ENCODE measurements at places on chromosomes 4 and X. TPM values are rescaled to one million over a fixed set of nuclear protein-coding genes. Genes with fewer than 3 reads are reported as not detected.
A peak's percentile ranks its signal among the peaks of the same experiment; 100 is the strongest.

- peak overlapping the region; percentile 76 for H3K4me3 ChIP-seq
- H3K27ac ChIP-seq: peak overlapping the region; percentile 92
- no peaks in the 10 kb centered on the region for H3K27me3 ChIP-seq
- peaks cover 6% of the 10 kb centered on the region for H3K4me1 ChIP-seq
- DNase-seq: no peak
Observed at GRCh38 chr4:121800638-121800960, 524 bp upstream of the EXOSC9 start.

GRCh38 chr4:8939840-8940742, 68.5 kb upstream of the HMX1 start:
- no peaks in the 10 kb centered on the region for H3K4me1 ChIP-seq
- H3K27me3 ChIP-seq: no peaks in the 10 kb centered on the region
- no peak for DNase-seq

- peak; percentile 40 for DNase-seq
- H3K4me1 ChIP-seq: no peaks in the 10 kb centered on the region
- H3K4me3 ChIP-seq: no peak overlapping the region
- H3K27me3 ChIP-seq: no peaks in the 10 kb centered on the region
- no peak overlapping the region for H3K27ac ChIP-seq
Observed at GRCh38 chr4:13881892-13882291, 254.4 kb upstream of the BOD1L1 start.

GRCh38 chr4:123943976-123944375, 547.4 kb downstream of the SPRY1 start:
- no peaks in the 10 kb centered on the region for H3K36me3 ChIP-seq
- DNase-seq: peak; percentile 17
- H3K27ac ChIP-seq: no peak overlapping the region
- H3K4me1 ChIP-seq: no peaks in the 10 kb centered on the region

- peaks cover 19% of the 10 kb centered on the region for H3K4me1 ChIP-seq
- H3K4me3 ChIP-seq: peak within 1 kb of the TSS; percentile 22
- H3K27ac ChIP-seq: no peak within 1 kb of the TSS
- H3K36me3 ChIP-seq: no peaks in the 10 kb centered on the region
- peaks cover 16% of the 10 kb centered on the region for H3K27me3 ChIP-seq
Observed at GRCh38 chr4:8269535-8270417, at the start of gene HTRA3. TSS of gene HTRA3 (plus strand) at chr4:8269754. CDS start at chr4:8269969, 215 bp downstream.

- no peaks in the 10 kb centered on the region for H3K36me3 ChIP-seq
- no peak overlapping the region for H3K27ac ChIP-seq
- DNase-seq: no peak
- H3K4me1 ChIP-seq: no peaks in the 10 kb centered on the region
Observed at GRCh38 chr4:814312-814850, 11.5 kb downstream of the CPLX1 start.

- peak overlapping the region; percentile 70 for H3K4me3 ChIP-seq
- peaks cover 21% of the 10 kb centered on the region for H3K27me3 ChIP-seq
- DNase-seq: peak; percentile 63
- H3K27ac ChIP-seq: no peak overlapping the region
- no peaks in the 10 kb centered on the region for H3K36me3 ChIP-seq
Observed at GRCh38 chr4:121156822-121157769, 7.0 kb downstream of the TNIP3 start.

ARL9 gene
- 0.06 TPM for total RNA-seq

- no peak overlapping the region for H3K27ac ChIP-seq
- DNase-seq: no peak
- H3K36me3 ChIP-seq: no peaks in the 10 kb centered on the region
Observed at GRCh38 chr4:37066159-37066558, 178.4 kb upstream of the NWD2 start.

DNA sequence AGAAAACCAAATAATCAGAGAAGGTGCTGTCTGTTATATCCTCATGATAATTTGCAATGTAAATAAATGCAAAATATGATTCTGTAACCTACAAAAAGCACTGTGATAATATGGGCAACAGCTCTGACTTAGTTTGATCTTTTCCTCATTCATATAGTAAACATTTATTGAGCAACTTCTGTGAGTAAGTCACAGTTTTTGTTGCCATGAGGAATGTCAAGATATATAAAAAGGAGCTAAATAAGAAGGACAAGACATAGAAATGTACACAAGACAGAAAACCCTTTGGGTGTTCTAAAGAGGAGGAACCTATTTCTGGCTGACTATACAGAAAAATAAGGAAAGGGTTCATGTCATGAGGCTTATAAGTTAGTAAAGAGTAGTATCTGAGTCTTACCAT, 44.3 kb downstream of the ARSJ start:
- no peaks in the 10 kb centered on the region for H3K27me3 ChIP-seq
- no peaks in the 10 kb centered on the region for H3K36me3 ChIP-seq
- H3K27ac ChIP-seq: no peak overlapping the region
- no peak for DNase-seq
- H3K4me3 ChIP-seq: no peak overlapping the region

- no peaks in the 10 kb centered on the region for H3K27me3 ChIP-seq
- no peak for DNase-seq
- no peaks in the 10 kb centered on the region for H3K36me3 ChIP-seq
- H3K4me3 ChIP-seq: no peak overlapping the region
Observed at GRCh38 chrX:46257451-46257879, 287.8 kb downstream of the ZNF674 start.

ZNF630 gene
- total RNA-seq: 1.2 TPM

- H3K4me1 ChIP-seq: no peaks in the 10 kb centered on the region
- no peak overlapping the region for H3K27ac ChIP-seq
- no peak for DNase-seq
- no peaks in the 10 kb centered on the region for H3K36me3 ChIP-seq
- no peaks in the 10 kb centered on the region for H3K27me3 ChIP-seq
Observed at GRCh38 chr4:60173103-60173502, 1027.0 kb upstream of the ADGRL3 start.

DNA sequence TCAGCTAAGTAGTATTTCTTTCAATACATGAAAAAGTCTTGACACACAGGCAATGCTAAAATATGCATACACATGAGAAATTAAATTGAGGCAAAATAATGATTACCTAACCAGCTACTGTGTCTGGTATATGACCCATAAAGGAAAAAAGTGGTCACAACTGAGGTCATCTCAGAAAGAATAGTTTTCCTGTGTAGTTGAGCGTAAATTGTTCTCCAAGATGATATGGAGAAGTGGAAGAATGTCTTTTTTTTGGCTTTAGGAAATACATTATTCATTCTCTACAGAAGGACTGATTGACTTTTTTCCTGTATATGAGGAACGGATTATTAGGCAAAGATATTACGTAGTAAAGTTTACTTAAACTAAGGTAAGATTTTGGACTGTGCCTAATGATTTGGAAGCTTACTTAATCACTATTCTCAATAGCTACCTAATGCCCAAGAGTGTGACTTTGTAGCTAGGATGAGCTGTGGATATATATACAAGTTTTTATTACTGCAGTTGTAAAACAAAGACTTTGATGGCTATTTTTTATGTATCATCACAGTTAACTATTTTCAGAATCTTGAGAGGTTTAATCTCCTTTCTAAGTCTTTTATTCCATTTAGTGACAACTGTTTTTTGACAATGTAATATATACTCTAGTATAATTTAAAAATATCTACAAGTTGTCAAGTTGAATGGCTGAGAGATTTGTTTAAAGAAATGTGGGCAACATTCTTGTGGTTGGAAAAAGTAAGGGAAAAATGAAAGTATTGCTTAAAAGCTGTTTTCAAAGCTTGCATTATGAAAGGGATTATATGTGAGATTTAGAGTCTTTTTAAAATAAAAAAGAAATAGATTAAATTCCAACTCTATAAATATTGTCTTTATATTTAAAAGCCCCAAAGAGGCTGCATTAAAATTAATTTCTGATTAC, 100.2 kb downstream of the PDLIM5 start:
- peak overlapping the region; percentile 83 for H3K27ac ChIP-seq
- H3K4me3 ChIP-seq: no peak overlapping the region
- peaks cover 60% of the 10 kb centered on the region for H3K4me1 ChIP-seq
- peak; percentile 74 for DNase-seq
- no peaks in the 10 kb centered on the region for H3K27me3 ChIP-seq

FOXR2 gene
- total RNA-seq: not detected

SHROOM4 gene
- total RNA-seq: 1.8 TPM

CHRDL1 gene
- total RNA-seq: 0.74 TPM

GRCh38 chrX:153510383-153510782, 7.1 kb upstream of the ATP2B3 start:
- no peaks in the 10 kb centered on the region for H3K36me3 ChIP-seq
- peaks cover 2% of the 10 kb centered on the region for H3K27me3 ChIP-seq
- no peak overlapping the region for H3K4me3 ChIP-seq
- H3K27ac ChIP-seq: no peak overlapping the region
- DNase-seq: no peak

KIAA0232 gene
- total RNA-seq: 28.7 TPM

DNA sequence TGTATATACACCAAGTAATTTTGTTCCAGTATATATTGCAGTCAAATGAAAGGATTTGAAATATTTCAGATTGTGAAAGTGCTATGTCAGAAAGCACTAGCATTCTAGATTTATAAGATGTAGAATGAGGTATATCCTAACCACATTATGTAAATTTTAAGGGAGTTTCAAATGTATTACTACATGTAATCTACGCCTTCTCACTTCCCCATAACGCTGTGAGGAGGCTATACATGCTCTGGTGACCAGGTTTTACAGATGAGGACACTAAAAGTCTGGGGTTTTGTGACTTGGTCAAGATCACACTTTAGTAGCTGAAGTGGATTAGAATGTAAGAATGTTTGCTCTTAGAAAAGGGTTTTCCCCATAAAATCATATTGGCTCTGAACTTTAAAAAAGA, 8.1 kb downstream of the ENPEP start:
- no peak overlapping the region for H3K4me3 ChIP-seq
- H3K27me3 ChIP-seq: no peaks in the 10 kb centered on the region
- peaks cover 46% of the 10 kb centered on the region for H3K4me1 ChIP-seq
- no peak for DNase-seq
- peak overlapping the region; percentile 52 for H3K27ac ChIP-seq

DNA sequence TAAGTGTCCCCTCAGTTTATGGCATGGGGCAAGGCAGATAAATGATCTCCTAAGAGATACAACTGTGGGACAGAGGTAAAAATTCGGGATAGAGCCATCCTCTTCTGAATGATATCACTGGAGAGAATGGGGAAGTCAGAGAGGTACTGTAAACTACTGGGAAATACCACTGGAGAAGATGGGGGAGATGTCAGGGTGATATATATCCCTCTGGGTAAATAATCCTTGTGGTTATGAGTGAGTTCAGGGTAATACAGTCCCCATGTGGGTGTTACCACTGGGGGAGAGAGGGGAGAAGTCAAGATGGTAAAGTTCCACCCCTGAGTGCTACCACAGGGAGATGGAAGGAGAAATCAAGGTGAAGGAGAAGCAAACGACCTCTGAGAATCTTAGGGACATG, 63.9 kb upstream of the ZNF81 start:
- no peaks in the 10 kb centered on the region for H3K27me3 ChIP-seq
- H3K27ac ChIP-seq: no peak overlapping the region
- no peaks in the 10 kb centered on the region for H3K4me1 ChIP-seq
- H3K36me3 ChIP-seq: no peaks in the 10 kb centered on the region

NKX3-2 gene
- 0.39 TPM for total RNA-seq

FREM3 gene
- total RNA-seq: not detected

GRCh38 chrX:20527558-20528011, 260.9 kb upstream of the RPS6KA3 start:
- peak; percentile 36 for DNase-seq
- H3K27me3 ChIP-seq: no peaks in the 10 kb centered on the region

- no peaks in the 10 kb centered on the region for H3K4me1 ChIP-seq
- H3K27ac ChIP-seq: no peak overlapping the region
- peak; percentile 16 for DNase-seq
- H3K4me3 ChIP-seq: no peak overlapping the region
- no peaks in the 10 kb centered on the region for H3K36me3 ChIP-seq
Observed at GRCh38 chr4:124890522-124890921, 178.0 kb upstream of the ANKRD50 start.

PAK3 gene
- 2.1 TPM for total RNA-seq

SSX1 gene
- total RNA-seq: not detected

GRCh38 chr4:27101126-27101525, 240.5 kb downstream of the STIM2 start:
- no peak overlapping the region for H3K4me3 ChIP-seq
- DNase-seq: no peak
- no peaks in the 10 kb centered on the region for H3K27me3 ChIP-seq

GAGE13 gene
- not detected for total RNA-seq

ENPEP gene
- total RNA-seq: 2.7 TPM

- no peaks in the 10 kb centered on the region for H3K36me3 ChIP-seq
- no peak overlapping the region for H3K4me3 ChIP-seq
- H3K27me3 ChIP-seq: no peaks in the 10 kb centered on the region
- DNase-seq: no peak
- H3K27ac ChIP-seq: no peak overlapping the region
Observed at GRCh38 chrX:129695937-129696336, 41.2 kb upstream of the APLN start.

CT45A1 gene
- not detected for total RNA-seq

- H3K27ac ChIP-seq: no peak overlapping the region
- no peaks in the 10 kb centered on the region for H3K36me3 ChIP-seq
- no peak overlapping the region for H3K4me3 ChIP-seq
- H3K4me1 ChIP-seq: no peaks in the 10 kb centered on the region
Observed at GRCh38 chr4:76090241-76090691, 15.8 kb downstream of the ART3 start.

- peak overlapping the region; percentile 31 for H3K4me3 ChIP-seq
- H3K27ac ChIP-seq: peak overlapping the region; percentile 66
- no peaks in the 10 kb centered on the region for H3K36me3 ChIP-seq
- peak; percentile 99 for DNase-seq
- no peaks in the 10 kb centered on the region for H3K27me3 ChIP-seq
Observed at GRCh38 chr4:82284858-82285805, 88.7 kb downstream of the HNRNPD start.

DNA sequence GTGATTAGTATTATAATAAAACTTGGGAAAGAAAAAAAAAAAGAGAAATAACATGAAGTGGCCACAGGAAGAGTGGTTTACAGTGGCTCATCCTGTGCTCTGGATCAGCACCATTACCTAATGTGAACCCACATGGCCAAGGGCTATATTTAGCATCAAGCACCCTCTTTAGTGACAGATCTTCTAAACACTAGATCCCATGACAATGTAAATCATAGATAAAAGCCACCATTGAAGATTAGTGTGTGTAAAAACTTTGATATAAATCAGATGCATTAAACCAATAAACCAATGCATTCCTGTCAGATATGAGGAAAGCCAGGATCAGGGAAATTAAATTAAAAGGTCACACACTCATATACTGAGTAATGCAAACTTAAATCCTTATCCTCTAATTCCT, 400.6 kb upstream of the MAGEB18 start:
- no peak overlapping the region for H3K27ac ChIP-seq
- H3K4me1 ChIP-seq: no peaks in the 10 kb centered on the region
- H3K36me3 ChIP-seq: no peaks in the 10 kb centered on the region
- no peak overlapping the region for H3K4me3 ChIP-seq
- no peak for DNase-seq

- H3K27ac ChIP-seq: no peak overlapping the region
- H3K27me3 ChIP-seq: no peaks in the 10 kb centered on the region
- no peaks in the 10 kb centered on the region for H3K4me1 ChIP-seq
- no peaks in the 10 kb centered on the region for H3K36me3 ChIP-seq
Observed at GRCh38 chr4:162557516-162558106, 393.8 kb upstream of the FSTL5 start.

DNA sequence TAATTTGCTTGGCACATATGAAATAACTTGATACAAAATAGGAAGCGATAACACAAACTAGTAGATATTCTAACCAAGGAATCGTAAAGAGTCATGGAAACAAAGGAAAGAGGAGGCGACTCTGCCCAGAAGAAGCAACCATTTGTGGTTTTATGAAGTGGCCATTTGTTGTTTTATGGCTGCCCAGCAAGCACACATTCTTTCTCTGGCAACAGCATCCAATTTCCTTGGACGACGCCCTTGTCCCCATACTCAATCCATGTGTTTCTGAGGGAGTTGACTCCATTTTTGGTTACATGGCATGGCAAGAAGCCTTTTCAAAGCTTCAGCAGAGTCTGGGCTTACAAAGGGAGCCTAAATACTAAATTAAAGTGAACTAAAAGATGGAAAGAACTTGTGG, 295.1 kb downstream of the INPP4B start:
- no peak overlapping the region for H3K4me3 ChIP-seq
- H3K27me3 ChIP-seq: no peaks in the 10 kb centered on the region
- DNase-seq: no peak
- no peak overlapping the region for H3K27ac ChIP-seq

Data from cardiac muscle cell (in vitro differentiated cells and primary cell).